CD8-positive, alpha-beta T cell (primary cell): ENCODE measurements at places on chromosomes 4 and X.

- DNase-seq, result no peak
Observed at GRCh38 chr4:7031558-7032449, 11.4 kb upstream of the TADA2B start.

DNA sequence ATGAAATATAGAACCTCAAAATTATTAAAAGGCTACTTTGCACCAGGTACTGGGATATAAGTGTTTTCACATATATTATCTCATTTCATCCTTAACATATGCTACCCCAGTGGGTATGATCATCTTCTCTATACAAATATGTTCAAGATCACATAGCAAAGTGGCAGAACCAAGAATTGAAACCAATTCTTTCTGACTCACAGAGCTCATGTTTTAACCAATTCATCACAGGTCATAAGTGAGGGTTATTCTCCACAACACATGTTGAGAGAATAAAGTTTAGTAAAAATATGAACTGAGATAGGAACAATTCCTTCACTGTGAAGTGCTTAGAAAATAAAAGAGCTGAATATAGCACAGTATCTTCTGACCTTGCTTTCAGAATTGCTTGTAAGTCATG, 442.9 kb upstream of the RASGEF1B start:
- no peak for DNase-seq

GRCh38 chr4:42676066-42676951, 19.4 kb upstream of the ATP8A1 start:
- no peak for DNase-seq

- DNase-seq, result no peak
Observed at GRCh38 chr4:98318521-98318920, 57.3 kb downstream of the RAP1GDS1 start.

DNA sequence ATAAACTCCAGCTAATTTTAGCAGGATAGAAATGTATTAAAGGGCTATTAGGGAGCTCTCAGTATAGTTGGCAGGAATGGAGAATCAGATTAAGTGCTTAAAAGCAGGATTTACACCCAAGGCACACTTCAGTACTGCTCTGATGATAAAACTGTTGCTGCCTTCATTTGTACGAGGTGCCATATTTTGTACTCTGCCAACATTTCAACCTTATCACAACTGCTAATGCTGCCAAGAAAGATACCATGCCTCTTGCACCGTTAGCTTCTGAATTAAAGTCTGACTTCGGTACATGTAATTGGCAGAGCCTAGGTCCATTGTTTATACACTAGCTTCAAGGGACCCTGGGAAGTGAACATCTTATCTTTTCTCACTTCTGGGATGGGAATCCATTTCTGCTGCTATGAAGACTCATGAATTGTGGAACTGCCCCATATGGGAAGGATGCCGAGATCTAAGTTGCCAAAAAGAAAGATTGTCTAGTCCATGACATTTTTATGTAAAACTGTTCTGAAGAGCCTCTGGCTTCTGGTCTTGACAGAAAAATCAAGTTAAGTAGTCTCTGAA, 624.0 kb upstream of the IGFBP7 start:
- no peak for DNase-seq

DNA sequence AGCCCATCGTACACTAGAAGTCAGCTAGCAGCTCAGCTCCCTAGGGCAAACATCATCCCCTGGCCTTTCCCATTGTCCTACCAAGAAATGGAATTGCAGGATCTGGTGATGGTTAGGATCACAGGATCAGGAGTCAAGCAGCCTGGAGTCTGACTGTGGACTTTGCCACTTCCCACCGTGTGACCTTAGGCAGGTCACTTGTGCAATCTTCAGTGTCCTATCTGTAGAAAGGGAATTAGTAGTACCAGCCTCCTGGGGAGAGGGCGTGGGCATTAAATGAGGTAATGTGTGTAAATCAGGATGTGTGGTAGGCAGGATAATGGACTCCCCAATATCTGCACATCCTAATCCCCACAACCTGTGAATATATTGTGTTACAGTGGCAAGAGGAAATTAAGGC, 38.6 kb upstream of the APLN start:
- no peak for DNase-seq

- no peak for DNase-seq
Observed at GRCh38 chr4:82780752-82781231, 17.8 kb downstream of the SCD5 start.

- no peak for DNase-seq
Observed at GRCh38 chrX:31704938-31705337, 633.1 kb upstream of the FTHL17 start.

GRCh38 chrX:151225843-151226242, 49.5 kb downstream of the GPR50 start:
- DNase-seq, result no peak

GRCh38 chr4:90575371-90575770, 448.2 kb downstream of the CCSER1 start:
- no peak for DNase-seq

- DNase-seq, result no peak
Observed at GRCh38 chr4:88037447-88037846, 30.0 kb downstream of the PKD2 start.

GRCh38 chr4:40557736-40558135, 71.9 kb downstream of the RBM47 start:
- no peak for DNase-seq

DNA sequence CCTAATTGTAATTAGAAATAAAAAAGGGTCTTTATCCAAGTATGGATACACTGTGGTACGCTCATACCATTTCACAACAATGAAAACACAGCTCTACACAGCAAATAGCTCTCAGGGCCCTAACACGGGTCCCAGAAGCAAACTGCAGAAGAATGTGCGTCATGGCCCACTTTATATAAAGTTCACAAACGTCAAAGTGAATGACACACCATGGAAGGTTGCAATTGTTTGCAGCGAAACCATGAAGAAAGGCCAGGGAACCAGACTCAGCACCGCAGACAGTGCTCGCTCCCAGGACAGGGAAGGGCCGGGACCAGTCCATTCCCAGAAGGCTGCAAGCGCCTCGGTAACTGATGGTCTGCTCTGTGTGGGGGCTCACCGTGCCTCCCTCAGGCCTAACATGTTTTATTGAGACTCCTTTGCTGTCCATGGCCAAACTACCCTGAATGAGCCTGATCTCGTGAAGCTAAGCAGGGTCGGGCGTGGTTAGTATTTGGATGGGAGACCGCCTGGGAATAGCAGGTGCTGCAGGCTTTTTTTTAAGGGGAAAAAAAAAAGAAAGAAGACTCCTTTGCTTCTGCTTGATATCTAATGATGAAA, 47.8 kb downstream of the ACOX3 start:
- DNase-seq, result no peak

DNA sequence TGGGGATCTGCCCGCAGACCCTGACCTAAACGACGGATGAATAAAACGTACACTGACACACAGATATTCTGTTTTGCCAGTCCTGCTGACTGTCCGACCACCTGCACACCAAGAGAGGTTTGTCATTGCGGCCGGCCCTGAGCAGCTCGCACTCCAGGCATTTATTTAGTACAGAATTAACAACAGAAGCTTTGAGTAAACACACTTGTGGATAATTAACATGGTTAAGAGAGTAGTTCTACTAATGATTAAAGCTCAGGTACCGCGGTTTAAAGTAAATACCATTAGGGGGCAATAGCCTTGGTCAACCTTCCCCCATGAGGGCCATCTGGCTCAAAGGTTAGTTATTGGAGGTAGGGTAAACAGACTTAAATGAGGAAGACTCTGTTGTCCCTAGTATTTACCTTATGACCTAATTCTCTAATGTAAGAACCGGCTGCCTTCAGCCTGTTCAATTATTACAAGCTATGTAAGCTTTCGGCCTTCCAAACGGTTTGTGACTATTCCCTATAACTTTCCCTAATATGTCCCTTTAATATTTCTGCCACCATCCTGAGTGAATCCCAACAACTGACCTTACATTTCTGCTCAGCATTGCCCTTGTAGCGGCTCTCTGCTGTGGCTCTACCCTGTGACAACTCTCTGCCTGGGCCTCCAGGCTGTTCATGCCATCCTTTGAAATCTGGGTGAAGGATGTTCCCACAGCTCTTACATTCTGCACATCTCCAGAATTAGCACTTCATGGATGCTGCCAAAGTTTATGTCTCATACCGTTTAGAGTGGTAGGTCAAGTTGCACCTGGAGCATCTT, 46.9 kb upstream of the SYTL5 start:
- DNase-seq, result no peak
